ENCODE measurements at places on chromosomes 12 and 14. TPM values are rescaled to one million over a fixed set of nuclear protein-coding genes. Genes with fewer than 3 reads are reported as not detected.

DNA sequence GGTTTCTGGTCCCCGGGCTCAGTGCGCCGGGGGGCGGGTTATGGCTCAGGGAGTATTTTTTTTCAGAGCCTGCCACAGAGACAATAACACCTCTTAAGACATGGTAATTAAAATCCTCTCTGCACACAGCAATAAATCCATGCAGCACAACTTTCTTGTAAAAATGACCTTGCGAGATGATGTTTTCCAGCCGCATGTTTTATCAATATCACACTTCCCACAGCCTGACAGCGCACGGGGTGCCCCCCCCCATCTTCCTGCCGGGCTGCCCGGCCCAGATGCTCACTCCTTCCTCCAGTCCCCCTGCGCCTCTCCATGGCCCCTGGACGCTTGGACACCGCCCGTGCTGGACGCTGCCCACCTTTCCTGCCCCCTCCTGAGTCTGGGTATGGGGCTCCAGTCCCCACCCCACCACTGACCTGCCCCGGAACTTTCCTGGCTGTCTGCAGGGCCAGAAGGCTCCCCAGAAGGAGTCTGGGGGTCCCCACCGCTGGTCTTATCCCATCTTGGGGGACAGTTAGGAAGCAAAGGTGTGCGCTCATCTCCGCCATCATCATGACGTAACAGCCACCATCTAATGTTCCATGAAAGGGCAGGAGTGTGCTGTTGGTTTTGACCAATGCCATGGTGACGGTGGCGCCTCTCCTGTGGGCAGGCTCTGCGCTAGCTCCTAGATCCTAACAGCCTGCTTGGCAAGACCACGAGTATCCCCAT is 182.9 kb downstream of the KIF26A start:
- no peak for DNase-seq

Gene ALDH6A1
- total RNA-seq, result 24.2 TPM

- DNase-seq, result peak; percentile 69
Observed at GRCh38 chr14:92135269-92135668, 13.5 kb downstream of the CPSF2 start.

DNA sequence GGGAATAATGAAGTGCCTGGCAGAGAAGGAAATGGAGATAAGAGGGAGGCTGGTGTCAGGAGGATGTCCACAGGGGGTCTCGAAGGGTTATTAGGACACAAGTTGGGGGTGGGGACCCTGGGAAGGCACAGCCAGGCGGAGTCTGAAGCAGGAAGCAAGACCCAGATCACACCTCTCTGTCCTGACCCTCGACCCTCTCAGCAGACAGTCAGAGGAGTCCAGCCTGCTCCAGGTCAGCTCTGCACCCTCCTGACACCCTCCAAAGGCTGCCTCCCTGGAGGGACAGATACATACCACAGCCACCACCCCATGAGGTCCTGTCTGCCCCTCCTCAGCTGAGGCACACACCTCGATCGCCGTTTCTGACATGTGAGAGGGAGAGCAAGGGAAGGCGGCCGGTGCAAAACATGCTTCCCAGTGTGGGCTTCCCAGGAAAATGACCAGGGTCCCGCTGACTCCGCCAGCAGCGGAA is 9.0 kb downstream of the BCL11B start:
- no peak for DNase-seq

DNA sequence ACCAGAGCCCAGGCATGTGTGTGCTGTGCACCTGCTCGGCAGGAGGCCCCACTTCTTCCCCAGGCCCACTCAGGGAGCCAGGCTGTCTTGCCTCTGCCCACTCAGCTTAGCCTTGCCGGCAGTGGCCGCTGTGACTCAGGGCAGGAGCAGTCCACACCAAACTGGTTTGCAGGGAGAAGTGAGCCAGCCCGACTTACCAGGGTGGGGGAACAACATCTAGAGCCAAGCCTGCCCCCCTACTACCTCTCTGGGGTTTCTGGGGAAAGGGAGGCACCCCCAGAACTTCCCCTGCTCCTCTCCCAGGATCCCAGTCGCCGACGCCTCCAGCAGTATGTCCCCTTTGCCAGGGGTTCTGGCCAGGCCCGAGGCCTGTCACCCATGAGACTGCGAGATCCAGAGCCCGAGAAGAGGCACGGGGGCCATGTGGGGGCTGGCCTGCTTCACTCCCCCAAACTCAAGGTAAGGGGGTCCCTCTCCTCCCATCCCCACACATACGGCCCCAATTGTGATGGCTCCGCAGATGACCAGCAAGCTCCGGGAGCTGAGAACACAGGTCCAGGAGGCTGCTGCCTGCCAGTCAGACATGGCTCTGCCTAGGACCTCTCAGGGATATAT is 3.0 kb downstream of the PLEKHG6 start:
- no peak for DNase-seq

DNA sequence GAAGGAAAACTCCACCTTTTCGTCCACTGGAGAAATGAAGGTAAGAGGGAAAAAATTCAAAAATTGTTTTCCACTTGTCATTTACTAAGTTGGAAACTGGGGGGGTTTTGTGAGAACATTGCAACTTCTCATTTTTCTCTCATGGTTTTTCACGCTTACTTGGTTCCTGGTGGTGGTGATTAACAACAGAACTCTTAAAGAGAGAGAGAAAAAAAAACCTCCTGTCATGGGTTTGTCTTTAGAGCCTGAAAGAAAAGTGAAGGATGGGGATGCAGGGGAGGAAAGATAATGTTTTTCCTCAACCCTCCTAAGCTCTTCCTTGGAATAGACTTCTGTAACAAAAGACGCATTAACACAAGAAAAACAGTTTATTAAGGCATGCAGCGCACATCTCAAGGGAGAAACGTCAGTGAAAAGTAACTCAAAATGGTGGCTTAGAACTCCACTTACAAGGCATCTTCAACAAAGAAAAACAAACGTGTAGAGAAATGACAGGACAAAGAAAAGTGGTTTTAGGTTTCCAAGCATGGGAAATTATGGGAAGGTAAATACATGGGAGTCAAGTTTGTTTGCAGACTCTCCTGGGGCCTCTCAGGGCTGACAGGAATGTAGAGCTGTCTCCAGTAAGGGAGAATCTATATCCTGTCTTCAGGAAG is 81.9 kb upstream of the ATF7IP start:
- peak; percentile 75 for DNase-seq

DNA sequence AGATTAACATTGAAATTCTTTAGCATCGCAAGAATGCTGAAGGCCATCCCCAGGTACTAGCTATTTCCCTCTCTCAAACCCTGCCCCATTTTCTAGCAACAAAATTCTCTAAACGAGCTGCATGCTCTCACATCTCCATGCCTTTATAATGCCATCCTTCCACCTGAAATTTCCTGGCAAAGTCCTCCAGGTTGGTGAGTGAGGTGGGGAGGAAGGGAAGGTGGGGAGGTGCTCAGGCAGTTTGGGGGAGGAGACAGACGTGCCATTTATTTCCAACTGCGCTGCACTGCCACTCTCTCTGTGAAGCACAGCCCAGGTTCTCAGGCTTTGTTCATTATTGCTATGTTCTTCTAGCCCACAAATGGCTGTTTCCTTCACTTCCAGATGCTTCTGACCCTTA is 208.4 kb downstream of the PAWR start:
- DNase-seq, result no peak

- peak; percentile 72 for DNase-seq
Observed at GRCh38 chr12:92208613-92209121, 63.0 kb upstream of the BTG1 start.

- DNase-seq, result peak; percentile 96
Observed at GRCh38 chr12:68610370-68611093, at the start of gene RAP1B. Gene RAP1B, plus strand, starts transcription at chr12:68610899. Its CDS starts 37,826 bp downstream, at chr12:68648725.

DNA sequence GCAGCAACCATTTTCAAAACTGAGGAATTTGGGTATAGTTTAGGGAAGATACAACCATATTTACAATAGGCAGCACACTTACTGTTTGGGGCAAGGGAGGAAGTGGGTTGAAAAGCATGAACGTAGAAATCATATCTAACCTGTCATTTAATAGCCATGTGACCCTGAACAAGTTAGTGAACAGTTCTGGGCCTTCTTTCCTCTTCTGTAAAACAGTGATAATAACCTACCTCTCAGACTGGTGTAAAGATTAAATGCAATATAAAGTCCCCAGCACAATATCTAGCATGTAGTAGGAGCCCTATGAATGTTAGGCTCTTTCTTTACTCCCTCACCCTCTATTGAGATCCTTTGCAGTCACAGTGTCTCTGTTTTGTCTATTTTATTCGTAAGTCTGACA is 33.5 kb downstream of the A2ML1 start:
- DNase-seq, result no peak

Gene CELA1
- not detected for total RNA-seq

DNA sequence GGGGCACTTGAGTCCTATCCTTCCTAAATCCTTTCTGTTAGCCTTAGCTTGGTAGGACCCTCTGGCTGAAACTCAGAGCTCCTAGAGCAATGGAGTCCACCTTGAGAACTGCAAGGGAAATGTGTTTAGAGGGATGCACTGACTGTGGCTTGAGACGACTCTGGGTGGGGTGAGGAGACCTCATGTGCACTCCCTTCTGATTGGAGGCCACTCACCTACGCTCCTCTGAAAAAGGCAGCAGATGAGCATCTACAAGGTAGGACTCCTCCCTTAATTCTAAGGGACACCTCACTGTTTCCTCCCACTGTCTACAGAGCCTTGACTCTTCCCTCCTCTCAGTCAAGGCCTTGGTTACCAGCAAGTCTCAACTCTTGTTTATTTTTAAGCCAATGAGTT is 1.0 kb downstream of the MAP3K12 start:
- peak; percentile 45 for DNase-seq

DNA sequence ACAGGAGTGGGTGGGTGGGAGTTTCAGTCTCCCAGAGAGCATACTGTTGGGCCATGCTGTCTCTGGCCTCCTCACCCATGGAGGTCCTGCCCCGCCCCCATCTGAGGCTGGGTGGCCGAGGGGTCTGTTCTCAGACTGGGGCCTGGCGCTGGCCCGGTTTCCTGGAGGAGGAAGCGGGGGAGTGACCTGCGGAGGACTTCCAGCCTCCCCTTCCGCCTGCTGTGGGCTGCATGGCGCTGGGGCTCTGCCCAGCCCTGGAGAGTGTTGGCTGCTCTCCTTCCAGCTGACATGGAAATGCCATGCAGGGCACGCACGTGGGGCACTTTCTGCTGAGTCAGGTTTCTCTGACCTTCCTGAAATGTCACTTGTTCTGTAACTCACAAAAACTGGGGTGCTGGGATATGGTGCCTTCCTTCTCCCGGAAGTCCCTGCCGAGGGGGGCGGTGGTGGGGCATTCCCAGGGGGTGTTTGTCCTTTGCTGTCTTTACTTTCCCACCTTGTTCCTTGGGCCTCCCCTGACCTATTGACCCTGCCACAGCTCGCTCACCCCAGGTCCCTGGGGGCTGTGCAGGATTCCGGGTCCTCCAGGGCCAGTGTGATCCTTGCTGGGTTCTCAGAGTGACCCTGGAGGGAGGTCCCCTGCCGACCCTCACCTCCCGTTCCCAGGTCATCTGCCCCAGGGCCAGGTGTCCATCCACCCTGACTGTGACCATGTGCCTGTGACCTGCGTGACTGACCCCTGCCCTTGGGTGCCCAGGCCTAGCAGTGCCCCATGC is 23.6 kb downstream of the PACS2 start:
- DNase-seq, result no peak

DNA sequence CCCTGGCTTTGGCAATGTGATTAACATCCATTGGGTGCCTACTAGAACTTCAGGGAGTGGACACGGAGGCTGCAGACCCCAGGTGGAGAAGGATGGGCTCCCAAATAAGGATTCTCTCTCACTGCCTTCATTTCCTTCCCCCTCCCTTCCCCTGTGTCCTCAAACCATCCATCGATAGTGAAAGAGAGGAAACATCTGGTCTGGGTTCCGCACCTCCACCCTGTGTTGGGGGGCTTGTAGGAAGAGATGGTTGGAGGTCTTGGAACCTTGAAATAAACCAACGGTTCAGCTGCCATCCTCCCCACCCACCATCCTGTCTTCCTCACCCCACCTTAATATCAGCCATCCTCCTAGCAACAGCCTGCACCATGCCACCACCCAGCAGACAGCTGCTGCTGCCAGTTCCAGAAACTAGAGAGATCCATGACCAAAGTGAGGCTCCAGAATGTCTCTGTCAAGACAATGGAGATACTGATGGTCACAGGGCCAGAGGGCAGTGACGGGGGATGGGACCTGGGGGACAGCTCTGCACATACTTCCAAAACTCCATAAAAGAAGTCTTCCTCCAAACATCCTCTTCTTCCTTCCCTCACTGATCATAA is 153.1 kb upstream of the CCND2 start:
- DNase-seq, result no peak

GRCh38 chr14:33460164-33460563 is 490.7 kb downstream of the EGLN3 start:
- no peak for DNase-seq

GRCh38 chr12:96197503-96198272 is 3.5 kb downstream of the ELK3 start:
- no peak for DNase-seq

DNA sequence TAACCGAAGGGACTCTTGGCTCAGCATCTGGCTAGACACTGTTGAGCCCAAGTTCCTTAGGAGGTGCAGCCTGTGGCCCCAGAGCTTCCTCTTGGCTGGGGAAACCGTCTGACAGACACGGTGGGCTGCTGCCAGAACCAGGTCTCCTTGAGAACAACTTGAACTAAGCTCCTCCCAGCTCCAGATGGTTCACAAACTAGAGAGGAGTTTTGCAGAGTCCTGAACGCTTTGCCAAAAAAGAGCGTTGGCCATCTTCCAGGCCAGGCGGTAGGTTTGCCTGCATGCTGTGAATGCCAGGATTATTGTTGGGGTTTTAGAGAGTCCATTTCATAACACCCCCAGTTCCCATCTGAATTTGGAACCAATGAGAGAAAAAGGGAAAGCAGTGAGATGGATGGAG is 399.8 kb downstream of the RGS6 start:
- no peak for DNase-seq

GRCh38 chr14:105839425-105840265 is 313.3 kb downstream of the TMEM121 start:
- no peak for DNase-seq

- DNase-seq, result peak; percentile 73
Observed at GRCh38 chr12:27305673-27306456, 26.8 kb upstream of the BMAL2 start.

DNA sequence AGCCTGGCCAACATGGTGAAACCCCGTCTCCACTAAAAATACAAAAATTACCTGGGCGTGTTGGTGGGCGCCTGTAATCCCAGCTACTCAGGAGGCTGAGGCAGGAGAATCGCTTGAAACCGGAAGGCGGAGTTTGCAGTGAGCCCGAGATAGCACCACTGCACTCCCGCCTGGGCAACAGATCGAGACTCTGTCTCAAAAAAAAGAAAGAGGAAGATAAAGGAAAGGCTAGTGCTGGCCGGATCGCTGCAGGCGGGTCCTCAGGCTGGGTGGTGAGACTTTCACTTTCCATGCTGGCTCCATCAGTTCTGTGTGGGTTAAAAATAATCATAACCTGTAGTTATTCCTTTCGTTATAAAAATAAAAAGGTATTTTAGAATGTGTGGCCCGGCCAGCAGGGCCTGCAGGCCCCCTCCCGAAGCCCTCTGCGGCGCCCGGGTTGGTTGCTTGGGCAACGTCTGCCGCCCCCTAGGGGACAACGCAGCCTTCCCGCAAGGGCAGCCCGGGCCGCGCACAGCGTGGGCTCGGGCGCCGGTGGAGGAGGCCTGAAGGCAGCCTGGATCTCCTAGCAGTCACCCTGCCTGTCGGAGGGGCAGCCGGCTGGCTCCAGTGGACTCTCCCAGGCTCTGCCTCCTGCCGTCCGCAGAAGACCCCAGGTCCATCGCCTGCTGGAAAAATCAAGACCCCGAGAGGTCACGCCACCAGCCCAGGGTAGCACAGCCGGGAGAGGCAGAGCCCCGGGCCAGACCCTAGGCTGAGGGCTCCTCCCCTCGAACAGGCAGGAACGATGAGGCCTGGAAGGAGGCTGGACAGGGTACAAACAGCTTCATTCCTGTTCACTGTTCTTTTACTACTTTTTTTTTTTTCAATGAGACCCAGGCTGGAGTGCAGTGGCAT is 5.0 kb upstream of the SLC25A47 start:
- peak; percentile 91 for DNase-seq
